ENCODE measurements at places on chromosomes 11 and 22. TPM values are rescaled to one million over a fixed set of nuclear protein-coding genes. Genes with fewer than 3 reads are reported as not detected.
A peak's percentile ranks its signal among the peaks of the same experiment; 100 is the strongest.

FUT4 gene
- total RNA-seq = 5.1 TPM

DNA sequence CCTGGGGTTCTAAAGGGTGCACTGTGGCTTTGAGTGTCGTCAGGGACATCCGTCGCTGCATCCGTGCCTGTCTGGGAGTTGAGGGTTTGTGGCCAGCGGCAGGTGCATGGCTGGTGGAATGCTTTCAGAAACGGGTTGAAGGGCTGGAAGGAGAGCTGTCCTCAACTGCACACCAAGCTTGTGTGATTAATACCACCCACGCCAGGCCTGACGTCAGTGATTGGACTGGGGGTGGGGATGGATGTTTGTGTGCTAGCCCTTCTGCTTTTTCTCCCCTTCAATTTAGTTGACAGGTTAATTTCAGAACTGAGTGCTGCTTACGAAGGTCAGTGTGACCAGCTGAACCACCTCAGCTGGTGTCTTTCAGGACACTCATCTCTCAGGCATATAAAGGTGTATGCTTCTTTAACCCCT is 3.2 kb upstream of the GAB2 start:
- no peak overlapping the region for H3K27ac ChIP-seq
- no peak overlapping the region for H3K4me3 ChIP-seq
- no peaks in the 10 kb centered on the region for H3K36me3 ChIP-seq
- H3K27me3 ChIP-seq = no peaks in the 10 kb centered on the region
- DNase-seq = peak; percentile 50

- no peak overlapping the region for H3K4me3 ChIP-seq
- peaks cover 5% of the 10 kb centered on the region for H3K4me1 ChIP-seq
- no peak for DNase-seq
- no peak overlapping the region for H3K27ac ChIP-seq
- H3K27me3 ChIP-seq = no peaks in the 10 kb centered on the region
- H3K36me3 ChIP-seq = no peaks in the 10 kb centered on the region
Observed at GRCh38 chr11:67581469-67581868, 2.1 kb upstream of the GSTP1 start.

DNA sequence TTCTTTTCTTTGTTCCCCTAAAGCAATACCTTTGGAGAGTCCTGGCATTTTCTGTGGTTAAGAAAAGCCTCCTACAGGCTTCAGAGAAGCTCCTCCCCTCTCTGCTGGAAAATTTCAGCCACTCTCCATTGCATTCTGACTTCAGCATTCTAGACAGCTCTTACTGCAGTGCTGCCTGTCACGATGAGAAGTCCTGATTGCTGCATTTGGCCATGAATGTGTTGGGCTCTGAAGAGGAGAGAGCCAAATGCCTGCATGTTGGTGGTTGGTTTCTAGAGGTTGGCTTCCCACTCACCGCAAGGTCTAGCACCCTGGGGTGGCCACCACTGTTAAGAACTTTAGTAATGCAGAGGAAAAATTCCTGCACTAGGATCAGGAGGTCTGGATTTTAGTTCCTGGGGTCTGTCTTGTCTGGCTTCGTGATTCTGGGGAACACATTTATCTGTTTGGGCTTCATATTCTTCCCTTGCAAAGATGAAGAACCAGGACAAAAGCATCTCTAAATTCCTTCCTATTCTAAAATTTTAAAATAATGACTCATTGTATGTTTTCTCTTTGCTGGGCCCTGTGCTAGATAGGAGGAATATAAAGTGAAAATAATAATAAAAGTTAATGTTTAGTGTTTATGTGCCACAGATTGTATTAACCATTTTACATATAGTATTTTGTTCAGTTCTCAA is 38.1 kb downstream of the COA4 start:
- no peak for DNase-seq
- no peak overlapping the region for H3K27ac ChIP-seq
- H3K27me3 ChIP-seq = no peaks in the 10 kb centered on the region
- H3K36me3 ChIP-seq = no peaks in the 10 kb centered on the region
- H3K4me1 ChIP-seq = no peaks in the 10 kb centered on the region
- no peak overlapping the region for H3K4me3 ChIP-seq

- DNase-seq = peak; percentile 74
- no peak overlapping the region for H3K27ac ChIP-seq
- H3K36me3 ChIP-seq = no peaks in the 10 kb centered on the region
- no peak overlapping the region for H3K4me3 ChIP-seq
- H3K27me3 ChIP-seq = no peaks in the 10 kb centered on the region
Observed at GRCh38 chr11:19673924-19674729, 38.5 kb upstream of the NAV2 start.

DNA sequence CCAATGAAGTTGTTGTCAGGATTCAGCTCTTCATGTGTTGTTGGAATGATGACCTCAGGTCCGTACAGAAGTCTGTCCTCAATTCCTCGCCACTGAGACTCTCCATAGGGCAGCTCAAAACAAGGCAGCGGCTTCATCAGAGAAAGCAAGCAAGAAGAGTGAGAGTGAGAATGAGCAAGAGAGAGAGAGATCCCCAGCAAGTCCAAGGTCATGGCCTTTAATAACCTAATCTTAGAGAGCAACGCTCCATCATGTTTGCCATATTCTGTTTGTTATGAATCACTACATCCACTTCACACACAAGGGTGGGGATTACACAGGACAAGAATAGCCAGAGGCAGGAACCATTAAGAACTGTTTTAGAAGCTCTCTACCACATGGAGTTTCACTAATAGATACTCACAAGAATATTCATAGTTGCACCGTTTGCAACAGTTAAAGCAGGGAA is 23.3 kb upstream of the MMP7 start:
- no peaks in the 10 kb centered on the region for H3K36me3 ChIP-seq
- no peaks in the 10 kb centered on the region for H3K4me1 ChIP-seq
- DNase-seq = no peak
- H3K27me3 ChIP-seq = no peaks in the 10 kb centered on the region

DNA sequence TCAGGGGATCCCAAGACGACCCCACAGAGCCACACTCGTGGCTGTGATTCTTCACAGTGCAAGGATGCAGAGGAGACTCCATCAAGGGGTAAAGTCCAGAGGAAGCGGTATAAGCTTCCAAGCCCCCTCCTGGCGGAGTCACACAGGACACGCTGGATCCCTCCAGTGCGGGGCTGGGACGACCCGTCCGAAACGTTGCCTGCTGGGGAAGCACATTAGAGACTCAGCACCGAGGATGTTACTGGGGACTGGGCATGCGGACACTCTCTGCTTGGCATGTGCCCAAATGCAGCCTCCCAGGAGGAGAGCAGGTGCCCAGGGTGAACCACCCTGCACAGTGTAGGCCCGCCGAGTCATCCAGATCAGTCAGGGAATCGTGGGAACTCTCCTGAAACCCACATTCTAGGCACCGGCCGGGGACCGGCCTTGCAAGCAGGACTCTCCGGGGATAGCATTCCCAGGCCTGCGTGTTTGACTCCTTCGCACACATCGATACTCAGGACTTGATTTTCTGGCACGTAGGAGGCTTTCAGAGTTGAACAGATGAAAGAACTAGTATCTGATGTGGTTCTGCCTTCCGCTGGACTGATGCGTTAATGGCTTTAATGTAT is 229.8 kb downstream of the TBC1D22A start:
- no peaks in the 10 kb centered on the region for H3K36me3 ChIP-seq
- no peak overlapping the region for H3K27ac ChIP-seq
- H3K27me3 ChIP-seq = no peaks in the 10 kb centered on the region
- peaks cover 9% of the 10 kb centered on the region for H3K4me1 ChIP-seq
- H3K4me3 ChIP-seq = no peak overlapping the region

Measured in testis (tissue), 5 donors.